NCI-H82 (cell line): ENCODE measurements at places on chromosomes 16 and 17.

DNA sequence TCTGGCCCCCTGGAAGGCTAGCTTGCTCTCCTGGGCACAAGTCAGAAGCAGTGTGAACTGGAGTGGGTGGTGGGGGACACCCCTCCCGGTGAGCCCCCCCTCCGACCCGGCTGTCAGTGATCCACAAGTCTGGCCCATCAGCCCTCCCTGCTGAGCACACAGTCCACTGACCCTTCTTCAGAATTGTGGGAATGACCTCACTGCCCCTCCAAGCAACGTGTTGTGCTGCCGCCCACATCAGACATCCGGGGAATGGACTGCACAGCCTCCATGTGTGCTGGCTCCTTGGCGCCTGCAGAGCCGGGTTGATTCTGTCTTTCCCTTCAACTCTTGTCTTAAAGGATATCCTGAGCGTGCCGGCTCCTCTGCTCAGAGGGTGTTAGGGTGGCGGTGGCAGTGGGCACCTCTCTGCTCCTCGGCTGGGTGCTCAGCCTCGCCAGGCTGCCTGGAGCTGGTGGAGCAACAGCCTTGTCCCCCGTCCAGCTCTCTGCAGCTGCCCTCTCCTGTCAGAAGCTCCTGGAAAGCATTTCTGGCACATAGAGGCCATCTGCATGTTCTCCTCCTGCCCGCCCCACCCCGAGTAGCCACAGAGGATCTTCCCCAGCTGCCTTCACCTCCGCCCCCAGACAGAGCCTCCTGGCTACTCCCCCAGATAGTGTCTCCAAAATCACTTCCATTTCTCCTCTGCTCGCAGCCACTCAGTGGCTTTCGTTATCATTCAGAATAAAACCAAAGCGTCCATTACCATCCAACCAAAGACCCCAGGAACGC lies 19.8 kb downstream of the NPTX1 start:
- DNase-seq, result no peak

GRCh38 chr16:27273670-27274423 lies 5.3 kb upstream of the NSMCE1 start:
- no peak for DNase-seq

DNA sequence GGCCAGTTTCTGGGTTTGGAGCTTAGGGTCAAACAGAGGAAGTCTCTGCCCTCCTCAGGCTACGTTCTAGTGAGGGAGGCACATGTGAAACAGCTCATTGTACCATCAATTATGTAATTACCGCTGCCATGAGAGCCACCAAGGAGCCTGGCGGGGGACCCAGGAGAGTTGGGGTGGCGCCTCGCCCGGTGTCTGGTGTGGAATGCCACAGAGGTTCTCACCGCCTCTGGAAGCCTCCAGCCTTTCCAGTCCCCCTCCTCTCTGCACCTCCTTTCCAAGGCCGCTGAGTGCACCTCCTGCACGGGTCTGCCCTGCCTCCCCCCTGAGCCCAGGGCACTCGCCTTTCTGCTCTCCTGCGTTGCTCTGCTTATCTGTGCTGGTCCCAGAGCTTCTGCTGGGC lies 51.4 kb downstream of the SREBF1 start:
- DNase-seq, result peak; percentile 37

DNA sequence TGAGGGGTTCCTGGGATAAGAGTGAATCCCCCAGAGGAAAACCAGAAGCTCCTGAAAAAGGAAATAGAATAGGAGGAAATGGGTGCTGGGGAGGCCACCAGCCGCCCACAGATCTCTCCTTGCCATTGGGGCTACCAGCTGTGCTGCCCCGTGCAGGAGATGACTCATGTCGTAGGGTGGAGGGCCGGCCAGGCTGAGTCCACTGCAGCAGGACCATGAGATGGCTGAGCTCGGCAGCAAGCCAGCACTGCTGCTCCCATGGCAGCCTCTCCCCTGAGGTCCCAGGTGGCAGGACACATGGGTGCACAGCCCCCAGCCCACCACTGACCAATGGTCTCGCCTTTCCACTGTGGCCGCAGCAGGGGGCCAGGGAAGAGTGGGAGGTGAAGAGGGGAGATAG lies 95.5 kb downstream of the GNAO1 start:
- no peak for DNase-seq

GRCh38 chr17:40314584-40314956 lies 5.6 kb downstream of the RARA start:
- DNase-seq, result no peak

DNA sequence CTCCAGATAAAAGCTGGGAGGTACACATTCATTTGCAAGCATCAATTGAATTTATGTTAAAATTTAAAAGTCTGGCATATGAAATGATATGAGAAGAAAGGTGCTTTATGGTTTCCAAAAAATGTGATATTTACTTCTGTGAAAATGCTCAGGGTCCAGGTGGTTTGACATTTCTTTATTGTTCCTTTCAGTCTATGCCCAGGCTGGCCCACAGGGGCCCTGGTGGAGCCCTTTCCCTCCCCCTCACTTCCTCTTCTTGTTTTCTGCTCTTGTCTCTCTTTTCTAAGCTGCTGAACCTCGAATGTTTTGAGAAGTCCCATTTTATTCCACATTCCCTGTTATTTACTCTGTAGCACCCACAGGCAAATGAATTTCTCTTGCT lies 127.8 kb downstream of the HS3ST3B1 start:
- DNase-seq, result no peak

DNA sequence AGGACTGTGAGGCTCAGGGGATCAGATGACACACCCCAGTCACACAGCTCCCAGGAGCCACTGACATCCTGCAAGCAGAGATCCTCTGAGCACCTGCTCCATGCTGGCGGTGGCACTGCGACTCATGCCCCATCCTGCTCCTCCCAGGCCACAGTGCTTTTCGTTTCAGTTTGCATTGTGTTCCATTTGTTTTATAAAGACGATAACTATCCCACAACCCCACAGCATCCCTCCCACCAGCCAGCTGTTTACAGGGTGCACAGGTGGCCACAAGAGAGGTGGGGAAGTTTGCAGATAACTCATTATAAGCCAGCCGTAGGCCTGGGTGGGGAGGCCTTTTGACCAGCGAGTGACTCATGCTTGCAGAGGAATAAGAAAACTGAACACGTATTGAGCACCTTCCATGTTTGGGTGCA lies 28.2 kb downstream of the BCO1 start:
- no peak for DNase-seq

DNA sequence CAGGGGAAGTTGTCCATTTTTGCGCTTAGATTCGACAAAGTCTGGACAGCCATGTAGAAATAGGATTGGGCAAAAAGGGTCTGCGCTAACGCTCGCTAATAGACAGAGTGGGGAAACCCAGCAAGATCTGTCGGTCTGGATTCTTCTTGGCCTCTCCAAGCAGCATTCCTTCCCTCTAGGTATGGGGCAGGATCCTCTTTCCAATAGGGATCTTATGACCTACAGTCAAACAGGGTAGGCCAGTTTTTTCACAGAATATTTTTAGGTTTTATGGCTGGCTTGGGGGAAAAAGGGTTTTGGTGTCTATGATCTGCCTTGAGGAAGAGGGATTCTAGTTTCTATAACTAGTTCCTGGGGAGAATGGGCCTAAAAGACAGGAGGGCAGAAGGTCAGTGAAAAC lies 26.0 kb upstream of the GPT2 start:
- DNase-seq, result no peak

GRCh38 chr16:55566432-55567175 lies at the start of gene CAPNS2:
Gene CAPNS2 (plus strand): TSS chr16:55566684. CDS start chr16:55566757, 73 bp downstream.
- DNase-seq, result no peak

DNA sequence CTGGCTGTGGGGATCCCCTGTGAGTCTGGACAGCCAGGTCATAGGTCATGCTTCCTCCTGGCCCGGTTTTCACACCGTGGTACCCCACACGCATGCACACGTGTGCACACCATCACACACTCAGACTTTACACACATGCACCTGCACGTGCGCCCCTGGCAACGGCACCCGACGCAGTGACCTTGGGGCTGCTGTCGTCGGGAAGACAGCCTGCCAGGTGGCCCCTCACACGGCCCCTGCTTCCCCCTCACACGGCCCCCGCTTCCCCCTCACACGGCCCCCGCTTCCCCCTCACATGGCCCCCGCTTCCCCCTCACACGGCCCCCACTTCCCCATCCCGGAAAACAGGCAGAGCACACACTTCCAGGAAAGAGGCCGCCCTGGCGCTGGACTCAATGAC lies 45.1 kb downstream of the CBFA2T3 start:
- DNase-seq, result no peak

DNA sequence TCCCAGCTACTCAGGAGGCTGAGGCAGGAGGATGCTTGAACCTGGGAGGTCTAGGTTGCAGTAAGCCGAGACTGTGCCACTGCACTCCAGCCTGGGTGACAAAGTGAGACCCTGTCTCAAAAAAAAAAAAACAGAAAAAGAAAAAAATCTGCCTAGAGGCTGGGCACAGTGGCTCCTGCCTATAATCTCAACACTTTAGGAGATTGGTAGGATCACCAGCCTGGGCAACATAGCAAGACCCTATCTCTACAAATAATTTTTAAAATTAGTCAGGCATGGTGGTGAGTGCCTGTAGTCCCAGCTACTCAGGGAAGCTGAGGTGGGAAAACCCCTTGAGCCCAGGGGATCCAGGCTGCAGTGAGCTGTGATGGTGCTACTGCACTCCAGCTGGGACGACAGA lies 17.7 kb downstream of the CUEDC1 start:
- no peak for DNase-seq

DNA sequence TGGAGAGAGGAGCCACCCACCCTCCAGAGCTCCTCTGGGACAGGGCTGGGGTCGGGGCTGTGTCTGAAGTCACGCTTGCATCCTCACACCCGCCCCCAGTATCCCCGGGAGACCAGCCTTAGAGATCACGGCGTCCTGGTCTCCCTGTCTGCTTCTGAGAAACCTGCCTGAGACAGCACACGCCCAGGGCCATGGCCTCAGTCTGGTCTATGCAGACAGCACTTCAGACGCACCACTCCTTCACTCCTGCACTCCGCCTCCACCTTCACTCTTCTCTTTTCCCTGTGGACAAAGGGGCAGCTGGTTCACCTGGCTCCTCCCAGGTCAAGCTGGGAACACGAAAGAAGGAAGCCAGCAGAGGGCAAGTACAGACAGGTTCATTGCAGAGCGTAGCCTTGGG lies 248.0 kb upstream of the GSE1 start:
- DNase-seq, result no peak

DNA sequence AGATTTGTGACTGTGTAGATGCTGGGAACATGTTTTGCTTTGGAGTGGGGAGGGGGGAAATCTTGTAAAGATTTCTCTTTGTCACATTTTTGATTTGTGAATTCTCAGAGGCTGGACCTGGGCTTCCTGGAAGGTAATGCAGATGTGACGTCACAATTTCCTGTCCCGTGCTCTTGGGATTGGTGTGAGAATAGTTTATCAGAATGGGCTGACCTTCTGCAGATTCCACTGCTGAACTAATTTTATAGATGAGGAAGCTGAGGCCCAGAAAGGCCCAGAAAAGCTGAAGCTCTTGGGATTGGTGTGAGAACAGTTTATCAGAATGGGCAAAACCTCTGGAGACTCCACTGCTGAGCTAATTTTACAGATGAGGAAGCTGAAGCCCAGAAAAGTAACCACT lies 34.0 kb downstream of the HS3ST3B1 start:
- DNase-seq, result no peak

DNA sequence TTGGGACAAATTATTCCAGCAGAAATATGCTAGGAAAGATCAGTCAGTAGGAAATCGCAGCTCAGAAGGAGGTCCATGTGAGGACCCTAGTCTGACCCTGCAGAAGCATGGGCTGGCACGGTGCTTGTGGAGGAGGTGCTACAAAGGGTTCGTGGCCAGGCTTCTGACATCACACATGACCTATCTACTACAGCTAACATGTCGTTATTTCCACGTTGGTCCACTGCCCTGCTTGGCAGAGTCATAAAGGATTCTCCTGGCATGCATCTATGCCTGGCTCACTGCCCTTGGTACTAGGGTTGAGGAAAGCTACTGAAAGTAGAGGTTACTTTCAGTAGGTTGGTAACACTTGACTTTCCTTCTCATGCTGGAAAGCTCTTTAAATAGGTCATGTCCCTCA lies 118.1 kb upstream of the SHISA6 start:
- no peak for DNase-seq

GRCh38 chr17:14303343-14304221 lies 2.7 kb downstream of the HS3ST3B1 start:
- peak; percentile 48 for DNase-seq

DNA sequence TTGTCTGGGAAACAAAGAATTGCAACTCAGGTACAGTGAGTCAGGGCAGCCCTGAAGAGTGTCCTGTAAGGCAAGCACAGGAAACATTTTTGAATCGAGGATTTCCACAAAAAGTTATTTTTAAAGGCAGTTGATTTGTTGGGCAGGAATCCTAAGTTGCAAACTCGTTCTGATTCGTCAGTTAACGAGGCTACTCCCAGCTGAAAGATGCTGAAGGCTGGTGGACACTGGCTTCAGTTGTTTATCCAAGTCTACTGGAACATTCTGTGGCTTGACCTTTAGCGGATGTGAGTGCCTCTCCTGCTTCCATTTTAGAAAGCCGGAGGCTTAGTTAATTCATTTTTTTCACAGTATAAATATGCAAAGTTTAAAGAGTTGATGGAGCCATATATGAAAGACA lies 84.2 kb downstream of the KCNJ12 start:
- no peak for DNase-seq

DNA sequence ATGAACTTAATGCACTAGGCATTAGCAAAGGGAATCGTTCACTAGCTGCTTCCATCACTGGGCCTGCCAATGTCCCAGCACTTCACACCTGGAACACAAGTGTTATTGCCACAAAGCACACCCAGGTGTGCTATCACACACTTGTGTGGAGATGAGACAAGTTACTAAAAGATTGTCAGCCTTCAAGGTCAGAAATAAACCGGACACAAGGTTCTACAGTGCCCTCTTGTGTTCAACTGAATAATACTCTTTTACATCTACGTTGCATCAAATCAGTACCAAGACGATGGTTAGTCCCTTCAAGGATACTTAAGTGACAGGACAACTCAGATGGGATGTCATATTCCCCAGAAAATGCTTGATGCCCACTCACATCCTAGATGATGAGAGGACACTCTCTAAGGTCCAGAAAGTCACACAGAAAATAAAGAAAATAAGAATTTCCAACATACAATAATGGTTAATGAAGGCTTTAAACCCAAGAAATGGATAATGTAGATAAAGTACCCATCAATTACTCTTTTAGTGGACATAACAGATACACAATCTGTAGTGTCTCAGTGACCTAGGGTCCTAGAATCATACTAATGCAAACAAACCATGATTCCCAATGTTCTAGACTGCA lies 16.4 kb upstream of the GLG1 start:
- peak; percentile 60 for DNase-seq

- DNase-seq, result peak; percentile 49
Measured at GRCh38 chr17:57665128-57665527, 80.0 kb downstream of the CCDC182 start.

GRCh38 chr17:76709077-76709950 lies 1.5 kb downstream of the MXRA7 start:
- peak; percentile 97 for DNase-seq

GRCh38 chr17:48541036-48541576 lies 3.8 kb downstream of the HOXB2 start:
- DNase-seq, result no peak

DNA sequence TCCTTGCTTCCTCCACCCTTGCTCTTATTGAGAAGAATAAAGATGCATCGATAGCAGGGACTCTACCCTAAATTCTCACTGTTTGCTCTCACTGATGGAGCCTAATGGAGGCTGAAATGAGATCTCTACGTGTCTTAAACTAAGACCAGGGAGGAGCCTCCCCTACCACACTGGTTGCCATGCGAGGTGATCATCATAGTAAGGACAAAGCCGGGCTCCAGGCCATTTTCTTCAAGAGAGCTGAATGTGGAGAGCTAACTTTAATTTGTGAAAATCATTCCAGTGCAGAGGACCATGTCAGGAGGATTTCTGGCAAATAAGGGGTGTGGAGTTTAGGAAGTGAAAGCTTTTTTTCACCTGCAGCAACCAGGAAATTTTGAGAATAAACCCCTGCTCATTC lies 5.6 kb downstream of the CDH11 start:
- DNase-seq, result no peak

GRCh38 chr16:85403693-85404092 lies 209.4 kb upstream of the GSE1 start:
- no peak for DNase-seq
